Stimulated activated CD4-positive, alpha-beta T cell treated with anti-CD3 and anti-CD28 coated beads, TNF-alpha, amount 100 ng/mL, for 1 hour (primary cell): ENCODE measurements at places on chromosomes 16 and 17.
A peak's percentile ranks its signal among the peaks of the same experiment; 100 is the strongest.

DNA sequence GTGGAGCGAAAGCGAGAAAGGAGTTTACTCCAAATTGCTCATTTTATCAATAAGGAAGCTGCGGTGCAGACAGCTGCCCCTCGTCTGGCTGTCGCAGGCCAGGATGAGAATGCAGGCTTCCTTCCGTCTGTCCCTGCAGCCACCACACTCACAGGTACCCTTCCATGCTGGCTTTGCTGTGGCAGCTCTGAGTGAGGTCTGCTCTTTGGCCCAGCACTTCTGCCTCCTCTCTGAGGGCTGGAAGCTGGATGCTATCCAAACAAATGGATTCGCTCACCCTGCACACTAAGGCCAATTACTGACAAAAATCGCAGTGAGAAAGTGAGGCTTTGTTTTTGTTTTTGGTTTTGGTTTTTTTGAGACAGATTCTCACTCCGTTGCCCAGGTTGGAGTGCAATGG lies 7.0 kb downstream of the ARMC7 start:
- no peak for DNase-seq

DNA sequence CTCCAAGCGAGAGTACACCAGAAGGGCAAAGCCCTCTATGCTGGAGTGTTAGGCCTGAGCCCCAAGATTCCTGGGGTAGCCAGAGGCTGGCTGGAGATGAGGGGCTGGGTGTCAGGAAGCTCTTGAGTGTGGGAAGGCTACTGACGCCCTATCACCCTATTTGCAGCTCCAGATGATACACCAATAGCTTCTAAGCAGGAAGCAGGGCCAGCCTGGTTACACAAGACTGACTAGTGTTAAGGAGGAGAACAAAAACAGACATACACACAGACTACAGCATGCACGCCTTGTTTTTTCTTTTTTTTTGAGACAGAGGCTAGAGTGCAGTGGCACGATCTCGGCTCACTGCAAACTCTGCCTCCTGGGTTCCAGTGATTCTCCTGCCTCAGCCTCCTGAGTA lies 15.9 kb downstream of the POLR3K start:
- no peak for DNase-seq

GRCh38 chr17:80838311-80839025 lies 153.2 kb upstream of the CHMP6 start:
- DNase-seq = no peak

GRCh38 chr16:15976929-15977637 lies 27.7 kb downstream of the ABCC1 start:
- DNase-seq = no peak

DNA sequence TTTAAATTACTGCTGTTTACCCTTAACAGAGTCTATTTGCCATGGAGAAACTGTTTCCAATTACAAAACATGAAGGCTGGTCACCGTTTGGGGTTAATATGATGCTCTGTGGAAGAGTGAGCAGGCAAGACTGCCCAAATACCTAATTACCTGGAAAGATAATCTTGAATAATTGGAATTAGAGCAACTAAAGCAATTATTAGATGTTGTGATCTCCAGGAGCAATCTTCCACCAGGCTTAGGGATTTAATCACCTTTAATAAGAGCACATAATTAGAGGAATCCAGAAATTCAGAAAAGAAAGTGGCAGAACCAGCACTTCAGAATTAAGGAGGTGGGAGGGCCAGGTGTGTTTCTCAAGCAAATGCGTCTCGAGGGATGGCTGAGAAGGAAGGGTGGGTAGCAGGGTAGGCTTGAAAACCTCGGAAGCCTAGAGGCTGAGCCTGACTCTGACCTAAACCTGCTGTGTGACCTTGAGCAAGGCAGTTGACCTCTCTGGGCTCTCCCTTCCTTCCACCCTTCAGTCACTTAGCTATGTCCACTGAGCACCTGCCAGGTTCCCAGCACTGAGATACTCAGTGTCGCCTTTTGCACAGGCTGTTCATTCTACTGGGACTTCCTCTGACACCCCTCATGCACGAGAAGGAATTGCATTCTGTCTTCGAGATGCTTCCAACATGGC lies 113.2 kb downstream of the GSG1L start:
- no peak for DNase-seq

DNA sequence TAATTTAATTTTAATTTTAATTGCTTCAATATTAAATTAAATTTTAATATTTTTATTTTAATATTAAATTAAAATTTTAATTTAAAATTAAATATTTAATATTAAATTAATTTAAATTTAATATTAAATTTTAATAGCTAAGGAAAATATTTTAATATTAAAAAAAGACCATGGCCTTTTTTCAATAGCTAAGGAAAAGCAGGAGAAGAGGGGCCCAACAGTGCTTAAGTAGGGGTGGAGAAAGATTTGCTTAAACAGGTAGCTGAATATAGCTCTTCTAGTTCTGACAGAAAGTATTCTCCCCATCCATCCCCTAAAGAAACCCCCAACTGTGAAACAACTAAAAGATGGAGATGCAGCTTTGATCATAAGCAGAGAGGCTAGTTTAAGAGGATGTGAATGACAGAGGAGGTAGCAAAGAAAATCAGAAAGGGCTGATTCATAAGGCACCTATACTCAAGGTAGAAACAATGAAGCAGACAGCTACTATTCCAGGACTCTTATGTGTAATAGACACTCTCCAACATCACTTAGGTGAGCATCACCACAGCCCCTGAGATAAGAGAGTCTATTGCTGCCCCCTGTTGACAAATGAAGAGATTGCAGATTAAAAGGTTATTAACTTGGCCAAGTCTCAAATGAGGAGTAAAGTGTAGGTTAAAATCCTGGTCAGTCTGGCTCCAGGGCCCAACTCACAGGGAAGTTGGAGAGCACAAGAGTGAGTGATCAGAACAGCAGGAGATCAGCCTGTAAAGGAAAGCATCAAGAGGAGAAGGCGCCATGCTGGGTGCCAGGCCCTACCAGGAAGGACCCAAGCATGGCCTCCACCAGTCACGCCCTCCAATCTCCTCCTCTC lies 7.8 kb upstream of the RNASEK start:
- DNase-seq = no peak

DNA sequence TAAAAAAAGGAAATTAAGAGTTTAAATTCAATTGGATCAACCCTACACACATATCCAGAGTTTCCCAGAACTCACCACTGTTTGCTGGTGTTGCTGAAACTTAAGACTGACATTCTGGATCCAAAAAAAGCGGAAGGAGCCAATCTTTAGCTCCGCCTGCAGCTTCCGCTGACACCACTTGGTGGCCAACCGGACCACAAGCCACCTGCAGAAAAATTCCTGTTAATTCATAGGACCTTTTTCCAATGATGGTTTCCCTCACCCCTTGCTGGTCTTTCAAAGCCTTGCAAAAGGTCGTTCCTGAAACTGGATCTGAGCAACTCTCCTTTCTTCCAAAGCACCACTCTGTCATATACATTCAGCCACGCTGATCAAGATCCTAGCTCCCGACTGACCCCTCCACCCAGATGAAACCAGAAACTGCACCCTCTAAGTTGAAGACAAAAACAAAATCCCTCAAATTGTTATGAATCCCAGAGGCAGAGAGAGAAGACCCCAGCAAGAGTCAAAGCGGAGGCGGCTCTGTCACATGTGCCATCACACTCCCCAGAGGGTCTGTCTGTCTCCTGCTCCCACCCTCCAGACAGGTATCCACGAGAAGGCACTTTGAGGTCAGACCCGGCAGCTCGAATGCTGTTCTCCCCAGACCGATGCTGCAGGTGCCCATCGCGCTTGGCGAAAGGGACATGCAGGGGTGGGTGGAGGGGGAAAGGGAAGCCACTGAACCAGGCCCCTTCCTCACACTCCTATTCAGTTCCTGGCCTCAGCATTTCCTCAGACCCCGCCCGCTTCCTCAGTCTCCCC lies 773 bp downstream of the BLTP2 start:
- DNase-seq = peak; percentile 15

DNA sequence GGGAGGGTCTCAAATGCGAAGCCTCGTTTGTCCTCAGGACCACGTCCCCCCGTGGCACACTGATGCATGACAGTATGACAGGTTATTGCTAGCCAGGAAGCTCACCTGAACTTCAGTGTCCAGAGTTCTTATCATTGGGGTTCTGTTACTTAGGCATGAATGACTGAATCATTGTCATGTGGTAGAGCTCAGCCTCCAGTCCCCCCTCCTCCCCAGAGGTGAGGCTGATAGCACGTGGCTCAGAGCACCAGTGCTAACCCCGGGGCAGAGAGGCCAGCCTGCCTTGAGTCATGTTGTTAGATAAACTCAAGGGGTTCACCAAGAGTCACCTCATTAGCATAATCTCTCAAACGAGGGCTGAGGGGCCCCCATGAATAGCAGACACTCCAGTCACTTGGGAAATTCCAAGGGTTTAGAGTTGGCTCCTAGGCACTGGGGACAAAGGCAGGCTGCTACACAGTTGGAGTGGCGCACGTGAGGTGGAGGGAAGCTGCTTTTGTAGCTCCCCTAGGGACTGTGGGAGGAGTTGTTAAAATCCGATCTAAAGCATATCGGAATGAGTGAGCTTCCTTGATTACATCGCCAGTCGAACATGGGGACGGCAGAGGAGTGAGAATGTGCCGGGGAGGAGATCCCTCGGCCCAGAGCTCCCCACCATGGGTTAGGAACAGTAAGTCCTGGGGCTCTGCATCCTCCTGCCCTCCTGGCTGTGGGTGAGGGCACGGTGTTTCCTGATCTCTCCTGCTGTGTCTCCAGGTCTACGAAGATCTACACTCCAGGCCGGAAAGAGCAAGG lies 18.2 kb downstream of the DHX38 start:
- no peak for DNase-seq

- DNase-seq = no peak
These were observed 985 bp downstream of the SGSM2 start for GRCh38 chr17:2338315-2338657.

- no peak for DNase-seq
These were observed 5.7 kb downstream of the CTRB1 start for GRCh38 chr16:75224306-75225082.

DNA sequence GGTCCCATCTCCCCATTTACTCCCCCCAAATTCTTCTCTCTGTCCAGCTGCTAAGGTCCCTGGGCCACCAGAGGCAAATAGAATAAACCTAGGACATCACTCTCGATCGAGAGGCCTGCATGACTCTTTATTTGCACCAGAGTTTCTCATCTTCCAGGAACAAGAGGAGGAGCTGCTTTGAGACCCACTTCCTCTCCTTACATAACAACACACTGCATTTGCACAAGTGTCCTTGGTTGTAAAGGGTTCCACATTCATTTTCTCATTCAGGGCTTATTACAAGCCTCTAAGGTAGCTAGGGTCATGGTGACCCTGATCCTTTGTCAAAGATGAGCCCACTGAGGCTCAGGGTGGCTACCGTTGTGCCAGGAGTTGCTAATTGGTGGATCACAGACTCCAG lies 38.1 kb upstream of the RHOT1 start:
- DNase-seq = no peak

GRCh38 chr17:48985436-48986245 lies 11.5 kb upstream of the IGF2BP1 start:
- DNase-seq = no peak

DNA sequence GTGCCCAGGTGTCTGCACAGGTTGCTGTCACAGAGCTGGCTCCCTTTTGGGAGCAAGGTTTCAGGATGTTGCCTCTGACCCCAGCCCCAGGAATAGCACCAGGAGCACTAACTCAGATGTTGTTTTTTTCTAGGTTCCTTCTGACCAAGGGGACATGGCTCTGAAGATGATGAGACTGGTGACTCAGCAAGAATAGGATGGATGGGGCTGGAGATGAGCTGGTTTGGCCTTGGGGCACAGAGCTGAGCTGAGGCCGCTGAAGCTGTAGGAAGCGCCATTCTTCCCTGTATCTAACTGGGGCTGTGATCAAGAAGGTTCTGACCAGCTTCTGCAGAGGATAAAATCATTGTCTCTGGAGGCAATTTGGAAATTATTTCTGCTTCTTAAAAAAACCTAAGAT lies 28.1 kb downstream of the SCPEP1 start:
- DNase-seq = no peak

- no peak for DNase-seq
These were observed 10.8 kb downstream of the KCTD5 start for GRCh38 chr16:2692948-2693651.

GRCh38 chr16:10808218-10808617 lies 10.4 kb downstream of the TVP23A start:
- DNase-seq = no peak

GRCh38 chr16:86566966-86567700 lies 504 bp downstream of the FOXC2 start:
- no peak for DNase-seq

DNA sequence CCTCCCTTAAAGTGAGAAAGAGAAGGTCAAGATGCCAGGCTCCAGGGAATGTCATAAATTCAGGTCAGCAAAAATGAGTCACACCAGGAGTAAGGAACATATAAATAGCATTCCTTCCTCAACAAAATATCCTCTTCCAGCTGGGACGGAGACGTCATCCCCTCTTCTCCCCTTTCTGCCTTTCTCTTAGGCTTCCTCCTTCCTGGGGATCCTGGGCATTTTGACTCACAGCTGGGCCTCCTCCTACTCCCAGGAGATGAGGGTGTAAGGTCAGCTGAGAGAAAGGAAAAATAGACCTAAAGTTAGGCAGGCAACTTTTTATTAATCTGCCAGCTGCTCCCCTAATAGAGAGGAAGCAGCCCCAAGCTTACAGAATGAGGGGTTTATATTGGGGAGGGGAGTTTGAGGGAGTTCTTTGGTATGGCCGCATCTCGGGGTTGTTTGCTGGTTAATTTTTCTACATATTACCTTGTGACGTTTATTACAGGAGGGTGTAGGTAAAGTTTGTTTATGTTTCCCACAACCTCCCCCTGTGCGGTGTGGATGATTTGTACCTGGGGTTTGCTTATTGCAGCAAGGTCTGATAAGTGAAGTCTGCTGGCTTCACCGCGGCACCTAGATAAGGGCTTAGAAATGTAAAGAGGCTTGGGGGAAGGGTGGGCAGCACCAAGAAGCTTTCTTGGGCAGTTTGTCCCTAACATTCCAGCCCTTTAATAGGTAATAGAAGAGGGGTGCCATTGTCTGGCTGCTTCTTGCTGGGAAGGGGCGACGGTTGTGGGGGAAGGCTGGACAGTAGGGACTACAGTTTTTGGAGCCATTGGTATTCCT lies 7.1 kb upstream of the ZNF747 start:
- DNase-seq = no peak

DNA sequence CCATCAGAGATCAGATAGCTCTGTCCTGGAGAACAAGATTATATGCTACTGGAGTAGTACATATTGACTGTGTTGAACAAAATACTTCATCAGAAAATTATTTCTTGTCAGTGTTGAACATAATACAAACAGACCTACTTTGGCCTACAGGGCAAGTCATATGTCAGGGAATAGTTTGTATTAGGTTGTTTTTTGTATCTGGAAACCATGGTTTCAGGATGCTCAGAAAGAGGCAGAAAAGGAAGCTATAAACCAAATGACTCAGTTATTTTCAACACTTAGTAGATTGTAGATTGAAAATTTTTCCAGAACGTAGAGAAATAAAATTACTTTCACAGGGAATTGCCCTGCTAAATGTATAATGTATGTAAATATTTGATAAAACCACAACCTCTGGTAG lies 198.4 kb downstream of the CYB561 start:
- DNase-seq = no peak

GRCh38 chr16:14564861-14565687 lies 65.0 kb downstream of the PARN start:
- DNase-seq = no peak
